ENCODE measurements at places on chromosomes 3 and 15.

GRCh38 chr3:2810723-2811122 lies 299.5 kb downstream of the IL5RA start:
- no peak for DNase-seq

DNA sequence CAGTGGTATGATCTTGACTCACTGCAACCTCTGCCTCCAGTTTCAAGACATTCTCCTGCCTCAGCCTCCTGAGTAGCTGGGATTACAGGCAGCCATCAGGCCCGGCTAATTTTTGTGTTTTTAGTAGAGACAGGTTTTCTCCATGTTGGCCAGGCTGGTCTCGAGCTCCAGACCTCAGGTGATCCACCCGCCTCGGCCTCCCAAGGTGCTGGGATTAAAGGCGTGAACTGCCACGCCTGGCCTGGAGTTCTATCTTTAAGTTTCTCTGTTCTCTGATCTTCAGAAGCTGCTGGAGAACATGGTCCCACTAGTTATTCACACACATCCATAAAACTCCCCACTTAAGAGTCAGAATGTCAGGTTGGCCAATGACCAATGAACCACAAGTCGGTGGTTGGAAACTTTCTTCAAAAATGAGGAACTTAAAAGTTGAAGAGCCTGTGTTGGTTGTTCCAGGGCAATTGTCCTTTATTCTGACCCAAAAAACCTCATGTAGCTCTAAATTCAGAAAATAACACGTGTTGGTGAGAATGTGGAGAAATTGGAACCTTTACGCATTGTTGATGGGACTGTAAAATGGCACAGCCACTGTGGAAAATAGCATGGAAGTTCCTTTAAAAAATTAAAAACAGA lies 55.9 kb upstream of the PIK3CB start:
- DNase-seq: no peak

- DNase-seq: no peak
These were observed 58.2 kb downstream of the ZBTB38 start for GRCh38 chr3:141426404-141427034.

DNA sequence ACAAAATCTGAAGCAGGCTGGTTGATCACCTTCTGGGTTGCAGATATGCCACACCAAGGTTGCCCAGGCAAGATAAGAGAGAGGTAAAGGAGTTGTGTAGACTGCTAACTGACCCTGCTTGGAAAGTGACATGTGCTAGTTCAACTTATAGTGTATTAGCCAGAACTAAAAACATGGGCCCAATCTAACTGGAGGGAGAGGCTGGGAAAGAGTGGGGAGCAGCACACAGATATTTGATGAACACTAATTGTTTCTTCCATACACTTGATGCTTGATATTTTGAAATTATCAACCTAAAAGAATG lies 55.1 kb upstream of the ADGRG7 start:
- no peak for DNase-seq

- DNase-seq: peak; percentile 63
These were observed at the start of gene SLCO3A1 for GRCh38 chr15:91853511-91853947. Gene SLCO3A1 (plus strand): TSS chr15:91853708.

GRCh38 chr3:122099255-122099654 lies 44.1 kb downstream of the CD86 start:
- DNase-seq: no peak

- DNase-seq: no peak
These were observed 36.9 kb upstream of the HERC1 start for GRCh38 chr15:63870487-63871209.

GRCh38 chr3:134709561-134710312 lies 58.9 kb upstream of the KY start:
- DNase-seq: no peak

- no peak for DNase-seq
These were observed 2.5 kb upstream of the MECOM start for GRCh38 chr3:169666076-169666375.

DNA sequence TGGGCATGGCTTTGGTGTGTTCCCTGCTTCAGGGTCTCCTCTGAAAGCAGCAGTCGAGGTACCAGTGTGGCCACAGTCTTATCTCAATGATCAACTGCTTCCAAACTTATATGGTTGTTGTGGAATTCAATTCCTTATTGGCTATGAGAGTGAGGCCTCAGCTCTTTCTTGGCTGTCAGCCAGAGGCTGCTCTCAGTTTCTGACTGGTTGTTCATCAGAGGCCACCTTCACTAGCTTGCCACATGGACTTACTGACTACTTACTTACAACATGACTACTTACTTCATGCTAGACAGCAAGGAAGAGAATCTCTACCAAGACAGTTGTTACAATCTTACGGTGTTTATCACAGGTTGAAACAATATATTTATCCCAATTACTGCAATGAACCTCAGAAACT lies 789.2 kb downstream of the DIPK2A start:
- DNase-seq: no peak

DNA sequence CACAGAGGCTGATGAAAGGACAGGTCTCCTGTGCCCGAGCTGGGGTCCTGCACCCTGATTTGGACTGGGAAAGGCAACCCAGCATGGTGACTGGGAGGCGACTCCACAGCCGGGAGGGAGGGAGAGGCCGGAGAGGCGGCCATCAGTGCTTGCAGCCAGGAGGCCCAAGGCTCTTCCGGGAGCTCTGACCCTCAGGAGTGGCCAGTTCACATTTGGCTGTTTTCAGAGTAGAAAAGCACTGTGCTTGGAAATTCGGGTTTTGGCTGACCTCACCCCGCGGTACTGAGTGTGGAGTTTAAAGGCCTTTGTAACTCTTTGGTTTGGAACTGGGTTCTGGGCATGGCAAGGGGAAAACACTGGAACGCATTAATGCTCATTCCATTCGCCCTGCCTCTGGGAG lies 31.9 kb downstream of the SMAD6 start:
- DNase-seq: no peak

GRCh38 chr3:73668391-73668790 lies 43.6 kb upstream of the PDZRN3 start:
- DNase-seq: no peak

DNA sequence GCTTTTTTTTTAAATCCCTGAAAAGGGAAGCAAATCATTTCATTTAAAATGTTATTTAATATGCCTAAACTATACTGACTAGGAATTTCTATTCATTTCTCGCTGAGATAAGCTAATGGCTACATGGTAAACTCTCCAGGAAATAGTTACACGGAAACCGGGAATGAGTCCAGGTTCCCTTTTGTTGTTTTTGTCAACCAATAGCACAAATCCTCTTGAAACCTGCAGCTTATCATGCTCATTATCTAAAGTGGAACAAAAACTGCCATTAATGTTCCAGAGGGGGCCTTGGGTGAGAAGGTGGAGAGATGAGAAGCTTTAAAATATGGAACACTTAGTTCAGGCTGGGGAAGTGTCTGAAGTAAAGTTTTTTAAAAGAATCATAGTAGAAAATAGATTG lies 113.5 kb upstream of the ALCAM start:
- DNase-seq: no peak

DNA sequence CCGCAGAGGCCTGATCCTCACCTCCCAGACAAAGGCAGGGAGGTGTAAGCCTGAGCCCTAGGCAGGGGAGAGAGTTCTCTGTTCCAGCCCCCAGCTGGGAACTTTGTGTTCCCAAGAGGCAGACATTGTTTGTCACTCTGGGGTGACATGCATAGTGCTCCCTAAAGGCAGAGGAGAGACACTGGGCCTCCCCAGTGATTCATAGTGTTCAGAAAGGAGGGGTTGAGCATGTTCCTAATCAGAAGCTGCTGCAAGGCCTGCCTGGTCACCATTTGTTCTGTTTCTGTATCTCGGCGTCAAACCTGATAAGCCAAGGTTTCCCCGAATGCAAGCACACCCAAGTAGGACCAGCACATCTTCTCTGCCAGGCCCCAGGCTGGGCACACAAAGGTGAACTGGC lies 24.0 kb upstream of the SLC6A6 start:
- no peak for DNase-seq

GRCh38 chr3:182651461-182651860 lies 141.8 kb upstream of the ATP11B start:
- DNase-seq: no peak

DNA sequence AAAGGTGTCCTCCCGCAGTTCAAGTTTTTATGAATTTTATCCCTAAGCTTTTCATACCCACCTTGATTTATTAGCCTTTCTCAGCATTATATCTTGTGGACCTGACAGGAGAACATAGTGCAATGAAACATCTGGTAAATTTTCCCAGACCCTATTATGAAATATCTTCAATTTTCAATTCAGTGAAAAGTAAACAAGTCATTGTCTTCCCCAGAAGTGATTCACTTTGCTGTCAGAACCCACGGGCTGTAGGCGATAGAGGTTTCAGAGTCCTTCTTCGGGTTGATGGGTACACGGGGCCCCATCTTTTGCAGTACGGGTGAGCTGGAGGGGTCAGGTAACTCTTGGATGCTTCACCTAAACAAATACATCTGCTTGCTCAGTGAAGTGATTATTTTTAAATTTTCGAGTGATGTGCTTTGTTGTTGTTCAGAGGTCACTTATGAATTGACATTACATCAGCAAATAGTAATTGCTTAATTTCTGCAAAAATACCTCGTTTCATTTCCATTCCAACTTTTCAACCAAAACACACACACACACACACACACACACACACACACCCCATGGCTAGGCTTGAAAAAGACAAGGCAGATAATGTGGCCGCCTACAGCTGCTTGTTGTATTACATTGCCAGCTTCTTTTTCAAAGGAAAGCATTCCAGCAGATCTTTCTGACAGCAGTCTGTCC lies 102.9 kb downstream of the SEMA6D start:
- no peak for DNase-seq

GRCh38 chr3:148759430-148759829 lies 61.7 kb downstream of the AGTR1 start:
- no peak for DNase-seq

- no peak for DNase-seq
These were observed 12.6 kb downstream of the LIMD1 start for GRCh38 chr3:45606991-45607712.

GRCh38 chr15:62899090-62899493 lies 143.5 kb upstream of the TPM1 start:
- no peak for DNase-seq

- no peak for DNase-seq
These were observed 46.6 kb downstream of the SLC6A6 start for GRCh38 chr3:14448756-14449727.

DNA sequence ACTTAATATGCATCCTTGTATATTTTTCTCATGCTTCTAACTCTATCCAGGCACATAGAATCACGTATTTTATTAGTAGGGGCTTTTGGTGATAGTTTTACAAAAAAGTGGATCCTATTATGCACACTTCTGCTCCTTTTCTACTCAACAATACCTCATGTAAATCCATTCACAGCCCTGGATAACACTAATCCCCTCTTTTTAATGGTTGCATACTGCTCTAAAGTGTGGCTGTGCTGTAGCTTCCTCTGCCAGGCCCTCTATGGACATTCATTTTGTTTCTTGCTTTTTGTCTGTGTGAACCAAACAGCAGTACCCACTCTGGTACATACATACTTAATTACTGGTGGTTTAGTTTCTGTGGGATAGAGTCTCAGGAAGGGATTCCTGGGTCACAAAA lies 51.3 kb upstream of the SCAANT1 start:
- DNase-seq: no peak

- peak; percentile 53 for DNase-seq
These were observed 13.7 kb downstream of the CELF6 start for GRCh38 chr15:72306211-72306785.

GRCh38 chr3:127899200-127899599 lies 15.8 kb upstream of the KBTBD12 start:
- no peak for DNase-seq

GRCh38 chr3:38916706-38917105 lies 100.7 kb upstream of the SCN10A start:
- DNase-seq: no peak

- DNase-seq: no peak
These were observed 115.2 kb downstream of the DCLK3 start for GRCh38 chr3:36649125-36649524.

DNA sequence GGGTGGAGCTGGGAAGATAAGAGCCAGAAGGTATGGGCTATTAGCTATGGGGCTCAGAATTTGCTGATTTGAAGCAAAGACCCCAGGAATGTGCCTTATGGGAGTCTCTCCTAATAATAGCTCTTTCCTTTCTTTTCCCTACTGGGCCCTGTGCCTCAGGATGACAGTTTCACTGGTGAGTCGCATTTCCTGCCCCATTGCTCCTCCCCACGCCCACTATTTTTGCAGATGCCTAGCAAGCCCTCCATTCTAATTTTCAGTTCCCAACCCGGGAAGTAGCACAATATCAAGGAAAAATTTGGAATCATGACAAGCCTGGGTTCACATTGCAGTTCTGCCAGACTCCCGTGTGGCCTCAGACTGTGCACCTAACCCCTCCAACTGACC lies 583 bp downstream of the IL17RE start:
- no peak for DNase-seq

- DNase-seq: no peak
These were observed 576 bp upstream of the RPAP1 start for GRCh38 chr15:41544650-41545015.

GRCh38 chr15:62057341-62057980 lies 2.8 kb downstream of the VPS13C start:
- DNase-seq: no peak

DNA sequence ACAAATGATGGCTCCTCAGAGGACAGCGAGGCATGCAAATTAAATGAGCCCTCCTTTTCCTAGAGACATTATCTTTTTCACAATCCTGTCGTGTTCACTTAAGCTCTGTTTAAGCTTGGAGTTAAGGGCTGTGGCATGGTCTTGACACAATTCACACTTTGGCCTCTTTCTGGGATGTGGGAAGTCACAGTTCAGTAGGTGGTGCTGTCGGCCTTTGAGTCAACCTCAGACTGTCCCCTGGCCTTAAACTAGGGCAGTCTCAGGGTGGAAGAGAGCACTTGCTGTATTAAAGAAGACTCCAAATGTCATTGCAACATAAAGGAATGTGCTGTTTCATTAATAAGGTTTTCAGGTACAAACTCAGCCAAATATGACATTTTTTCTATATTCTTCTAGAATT lies 351.0 kb downstream of the MCTP2 start:
- peak; percentile 54 for DNase-seq

GRCh38 chr3:171315101-171315500 lies 145.1 kb downstream of the TNIK start:
- DNase-seq: no peak

GRCh38 chr3:80999481-80999880 lies 762.0 kb downstream of the GBE1 start:
- no peak for DNase-seq

DNA sequence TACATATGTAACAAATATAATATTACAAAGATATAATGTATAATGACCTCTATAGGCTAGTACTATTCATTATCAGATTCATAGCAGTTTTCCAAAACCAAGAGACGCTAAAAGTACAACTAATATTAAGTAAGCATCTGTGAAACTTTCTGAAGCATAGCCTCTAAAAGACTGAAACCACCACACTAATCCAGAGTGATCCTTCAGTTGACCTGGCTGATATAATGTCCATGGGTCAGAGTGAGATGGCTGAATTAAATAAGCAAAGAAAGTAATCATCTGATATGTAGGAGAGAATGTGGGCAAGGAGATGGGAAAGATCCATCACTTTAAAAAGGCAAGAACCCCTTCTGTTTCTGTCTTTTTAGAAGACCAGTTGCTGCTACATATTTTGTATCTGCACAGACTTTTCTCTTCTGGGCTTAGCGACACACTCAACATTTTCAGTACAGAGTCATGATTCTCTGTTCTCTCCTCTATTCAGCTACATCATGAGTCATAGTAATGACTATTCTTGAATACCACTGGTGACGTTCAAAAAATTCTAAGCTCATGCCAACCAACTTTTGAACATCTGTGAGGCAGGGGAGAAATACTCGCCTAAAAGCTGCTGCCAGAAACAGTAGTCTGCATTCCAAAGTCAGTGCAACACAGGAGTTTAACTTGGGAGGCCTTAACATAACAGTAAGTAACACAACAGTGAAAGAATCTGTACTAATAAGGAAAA lies 149.6 kb downstream of the MAGI1 start:
- no peak for DNase-seq

- no peak for DNase-seq
These were observed 15.7 kb downstream of the SUSD5 start for GRCh38 chr3:33202711-33203457.
